ENCODE measurements at places on chromosomes 2 and 18. TPM values are rescaled to one million over a fixed set of nuclear protein-coding genes. Genes with fewer than 3 reads are reported as not detected.

GRCh38 chr18:48713309-48713708 is 174.5 kb downstream of the CTIF start:
- DNase-seq, result no peak

Gene DSC1
- not detected for total RNA-seq

Gene SERPINB3
- not detected for total RNA-seq

- DNase-seq, result no peak
Observed at GRCh38 chr18:70523792-70524182, 234.9 kb downstream of the SOCS6 start.

- no peak for DNase-seq
Observed at GRCh38 chr2:160352500-160352899, 141.1 kb downstream of the RBMS1 start.

Gene SLC9A4
- total RNA-seq, result not detected

GRCh38 chr2:222842491-222843174 is 18.2 kb upstream of the ACSL3 start:
- DNase-seq, result no peak

DNA sequence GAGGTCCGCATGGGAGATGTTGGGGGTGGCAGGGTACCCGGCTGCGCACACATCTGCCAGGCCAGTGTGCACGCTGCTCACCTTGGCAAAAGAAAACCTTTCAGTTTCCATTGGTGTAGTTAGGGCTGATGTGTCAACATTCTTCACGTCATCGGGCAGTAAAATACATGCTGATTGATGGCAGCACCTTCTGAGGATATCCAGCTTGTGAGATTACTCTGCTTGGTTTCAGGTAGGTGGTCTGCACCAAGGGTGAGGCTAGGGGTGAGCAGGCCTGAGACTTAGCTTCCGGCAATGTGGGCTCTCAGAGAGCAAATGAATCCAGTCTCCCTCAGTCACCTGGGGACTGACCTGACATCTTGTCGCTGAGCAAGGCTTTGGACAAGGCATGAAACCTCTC is 19.3 kb upstream of the ACKR3 start:
- DNase-seq, result no peak

DNA sequence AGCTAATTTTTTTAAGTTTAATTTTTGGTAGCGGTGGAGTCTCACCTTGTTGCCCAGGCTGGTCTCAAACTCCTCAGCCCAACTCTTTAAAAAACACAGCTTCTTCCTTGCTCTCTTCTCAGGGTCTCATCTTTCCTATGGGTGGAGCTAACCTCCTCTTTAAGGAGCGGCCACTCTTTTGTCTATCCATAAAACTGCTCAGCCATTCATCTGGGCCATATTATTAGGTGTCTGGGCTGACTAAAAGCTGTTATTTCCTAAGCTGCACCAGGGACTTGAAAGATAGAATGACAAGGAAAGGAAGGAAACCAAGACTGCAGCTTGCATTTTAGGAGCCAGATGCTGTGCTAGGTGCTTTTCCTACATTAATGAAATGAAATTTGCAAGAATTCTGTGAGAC is 35.8 kb upstream of the THOC1 start:
- DNase-seq, result no peak

Gene HOXD13
- total RNA-seq, result 1.1 TPM

GRCh38 chr2:193837111-193837738 is 1642.5 kb upstream of the TMEFF2 start:
- DNase-seq, result no peak

Gene DCTN1
- 97.1 TPM for total RNA-seq

DNA sequence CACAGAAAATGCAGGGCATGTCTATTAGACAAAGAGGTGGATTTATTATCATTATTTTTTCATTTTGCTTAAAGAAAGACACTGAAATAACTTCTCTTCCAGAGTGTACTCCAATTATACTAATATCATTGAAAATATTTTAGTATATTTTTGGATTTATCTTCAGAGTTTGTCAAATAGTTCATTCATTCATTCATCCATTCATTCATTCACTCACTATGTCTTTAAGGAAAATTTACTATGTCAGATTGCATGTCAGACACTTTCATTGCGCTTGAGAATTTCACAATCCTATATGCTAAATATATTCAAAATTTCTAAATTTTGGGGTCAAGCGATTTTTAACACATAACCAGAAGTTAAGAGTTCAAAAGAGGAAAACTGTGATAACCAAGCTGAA is 479.1 kb downstream of the ZEB2 start:
- no peak for DNase-seq

- no peak for DNase-seq
Observed at GRCh38 chr18:80126797-80127196, 17.7 kb downstream of the ADNP2 start.

Gene TEKT4
- 0.22 TPM for total RNA-seq

Gene M1AP
- 0.32 TPM for total RNA-seq

Gene ALPG
- not detected for total RNA-seq

- no peak for DNase-seq
Observed at GRCh38 chr18:48186131-48186766, 222.9 kb downstream of the ZBTB7C start.

DNA sequence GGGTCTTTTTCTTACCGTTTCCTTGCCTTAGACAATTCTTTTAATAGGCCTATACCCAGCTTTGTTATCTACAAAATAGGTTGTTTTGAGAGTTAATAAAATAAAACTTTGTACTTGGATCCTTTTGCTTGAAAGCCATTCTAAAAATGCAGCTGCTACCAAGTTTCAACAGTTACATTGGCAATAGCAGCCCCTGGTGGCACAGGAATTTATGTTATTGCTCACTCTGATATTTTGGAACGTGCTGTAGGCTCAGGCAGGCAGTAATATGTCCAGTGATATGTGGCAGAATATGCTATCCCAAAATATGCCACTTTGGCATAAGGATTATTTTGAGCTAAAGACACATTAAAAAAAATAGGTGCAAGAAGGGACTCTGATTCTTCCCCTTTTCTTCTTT is 6.7 kb upstream of the COMMD1 start:
- DNase-seq, result no peak

GRCh38 chr2:231241755-231242507 is 43.5 kb downstream of the ARMC9 start:
- no peak for DNase-seq

Gene KATNAL2
- total RNA-seq, result 4.8 TPM

GRCh38 chr18:51039138-51040112 is 9.4 kb downstream of the SMAD4 start:
- no peak for DNase-seq

Gene NT5C1B
- not detected for total RNA-seq

DNA sequence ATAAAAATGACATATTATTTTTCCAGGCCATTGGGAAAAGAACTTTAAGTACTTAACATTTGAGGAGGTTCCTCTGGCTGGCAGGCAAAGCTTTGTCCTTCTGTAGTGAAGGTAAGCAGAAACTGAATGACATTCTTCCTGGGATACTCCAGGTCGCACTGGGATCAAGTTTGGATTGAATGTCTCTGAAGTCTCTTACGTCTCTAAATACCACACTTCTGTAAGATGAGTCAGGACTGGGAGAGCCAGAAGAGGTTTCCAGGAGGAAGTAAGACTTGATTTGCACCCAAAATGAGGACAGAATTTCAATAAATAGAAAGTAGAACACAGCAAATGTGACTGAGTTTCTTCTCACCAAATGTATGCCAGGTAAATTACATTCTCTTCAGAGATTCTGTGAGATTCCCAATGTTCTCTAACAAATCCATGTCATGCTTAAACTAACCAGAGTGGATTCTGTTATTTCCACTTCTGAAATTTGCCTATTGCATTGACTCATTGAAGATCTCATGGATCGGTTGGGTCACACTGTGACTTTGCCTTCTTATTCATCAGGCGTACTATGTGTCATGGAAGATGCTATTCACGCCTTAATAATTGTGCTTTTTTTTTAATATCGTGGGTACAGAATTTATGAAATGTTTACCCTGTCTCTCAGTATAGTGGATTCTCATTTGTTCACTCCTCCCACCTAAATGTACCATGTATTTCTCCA is 25.5 kb upstream of the VIT start:
- DNase-seq, result no peak

- DNase-seq, result no peak
Observed at GRCh38 chr2:87996570-87996969, 19.8 kb downstream of the RNU2-63P start.

Gene TYMS
- total RNA-seq, result 1.2 TPM

- no peak for DNase-seq
Observed at GRCh38 chr2:169853041-169853668, 25.9 kb downstream of the UBR3 start.

DNA sequence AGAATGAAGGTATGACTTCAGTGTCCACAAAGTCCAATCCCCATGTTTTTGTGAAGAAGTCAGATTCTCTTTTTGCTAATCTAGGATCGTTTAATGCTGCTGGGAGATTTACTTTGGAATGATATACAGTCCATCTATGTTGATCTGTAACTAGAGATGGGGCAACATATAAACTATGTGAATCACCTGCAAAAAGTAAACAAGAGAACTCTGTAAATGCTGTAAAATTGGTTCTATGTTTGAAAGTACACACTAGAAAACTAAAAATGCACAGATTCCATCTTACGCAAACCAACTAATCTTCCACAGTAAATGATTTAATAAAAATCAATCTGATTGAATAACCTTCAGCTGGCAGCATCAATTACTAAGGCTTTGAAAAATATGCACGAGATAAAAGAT is 37.5 kb downstream of the VPS54 start:
- no peak for DNase-seq

Gene UGP2
- 563 TPM for total RNA-seq

- DNase-seq, result no peak
Observed at GRCh38 chr2:15494877-15495276, 66.3 kb downstream of the NBAS start.

- peak; percentile 67 for DNase-seq
Observed at GRCh38 chr18:76483780-76484179, 11.3 kb downstream of the ZNF516 start.

- DNase-seq, result no peak
Observed at GRCh38 chr18:12828116-12829051, 55.7 kb downstream of the PTPN2 start.

Gene TBR1
- total RNA-seq, result not detected

DNA sequence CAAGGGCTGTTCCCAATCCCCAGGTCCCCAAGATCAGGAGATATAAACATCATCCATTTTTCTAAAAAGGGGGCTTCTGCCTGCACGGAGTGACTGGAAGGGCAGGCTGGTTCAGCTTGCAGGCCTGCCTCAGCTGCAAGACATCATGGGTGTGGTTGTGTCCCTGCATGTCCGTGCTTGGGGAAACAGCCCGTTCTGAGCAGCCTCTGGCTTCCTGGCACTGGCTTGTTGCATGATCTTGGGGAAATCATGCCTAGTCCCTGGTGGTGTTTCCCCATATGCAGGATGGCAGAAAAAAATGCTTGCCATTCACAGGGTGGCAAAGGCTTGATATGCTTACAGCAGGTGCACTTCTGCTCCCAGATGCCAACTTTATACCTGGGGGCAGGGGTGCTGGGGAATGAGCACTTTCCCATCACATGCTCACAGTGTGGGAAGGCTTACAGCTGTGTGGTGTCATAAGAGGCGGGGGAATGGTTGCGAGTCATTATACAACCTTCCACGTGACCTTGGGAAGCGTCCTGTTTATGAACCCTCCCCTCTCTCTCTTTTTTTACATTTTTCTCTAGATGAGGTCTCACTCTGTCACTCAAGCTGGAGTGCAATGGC is 7.2 kb downstream of the PCARE start:
- DNase-seq, result no peak
